Osteocyte (in vitro differentiated cells): ENCODE measurements at places on chromosomes 12 and 14. TPM values are rescaled to one million over a fixed set of nuclear protein-coding genes. Genes with fewer than 3 reads are reported as not detected.

- DNase-seq: no peak
- H3K27me3 ChIP-seq: peaks cover 5% of the 10 kb centered on the region
- no peaks in the 10 kb centered on the region for H3K4me1 ChIP-seq
- no peak overlapping the region for H3K27ac ChIP-seq
- no peaks in the 10 kb centered on the region for H3K36me3 ChIP-seq
Observed at GRCh38 chr12:14577344-14577743, 9.7 kb upstream of the PLBD1 start.

GRCh38 chr14:51208982-51209381 is 31.1 kb upstream of the TMX1 start:
- no peak for DNase-seq
- no peak overlapping the region for H3K4me3 ChIP-seq
- peaks cover 2% of the 10 kb centered on the region for H3K4me1 ChIP-seq
- H3K27ac ChIP-seq: no peak overlapping the region
- peaks cover 43% of the 10 kb centered on the region for H3K27me3 ChIP-seq

The ADCY4 gene
- total RNA-seq: 25.3 and 26.5 TPM in 2 replicates

The HOXC10 gene
- total RNA-seq: not detected in 2 replicates

- no peak overlapping the region for H3K27ac ChIP-seq
- peaks cover 2% of the 10 kb centered on the region for H3K27me3 ChIP-seq
- no peak overlapping the region for H3K4me3 ChIP-seq
Observed at GRCh38 chr14:30420515-30420914, 138.4 kb upstream of the G2E3 start.

DNA sequence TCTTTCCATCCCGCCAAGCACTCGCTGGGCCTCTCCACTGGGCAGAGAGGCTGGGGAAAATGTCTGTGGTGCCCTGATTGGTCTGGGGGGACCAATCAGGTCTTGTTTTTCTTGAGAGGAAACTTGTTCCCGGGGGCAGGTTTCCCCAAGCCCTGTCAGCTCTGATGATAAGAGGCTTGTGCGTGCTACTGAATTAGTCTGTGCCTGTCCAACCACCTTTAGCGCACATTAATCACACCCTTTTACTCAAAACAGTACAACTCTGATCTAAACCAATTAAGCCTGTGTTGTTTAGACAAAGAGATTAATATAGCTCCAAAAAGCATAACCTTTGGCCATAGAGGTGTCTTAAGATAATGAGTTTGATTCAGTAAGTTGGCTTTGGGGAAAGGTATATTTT is 580.4 kb downstream of the VRK1 start:
- DNase-seq: no peak
- no peaks in the 10 kb centered on the region for H3K27me3 ChIP-seq
- H3K4me1 ChIP-seq: no peaks in the 10 kb centered on the region
- H3K36me3 ChIP-seq: no peaks in the 10 kb centered on the region
- no peak overlapping the region for H3K27ac ChIP-seq

- H3K36me3 ChIP-seq: peaks cover 3% of the 10 kb centered on the region
- H3K27ac ChIP-seq: no peak overlapping the region
- H3K4me3 ChIP-seq: no peak overlapping the region
- no peak for DNase-seq
- peaks cover 5% of the 10 kb centered on the region for H3K4me1 ChIP-seq
Observed at GRCh38 chr12:78118036-78118435, 287.3 kb downstream of the NAV3 start.

DNA sequence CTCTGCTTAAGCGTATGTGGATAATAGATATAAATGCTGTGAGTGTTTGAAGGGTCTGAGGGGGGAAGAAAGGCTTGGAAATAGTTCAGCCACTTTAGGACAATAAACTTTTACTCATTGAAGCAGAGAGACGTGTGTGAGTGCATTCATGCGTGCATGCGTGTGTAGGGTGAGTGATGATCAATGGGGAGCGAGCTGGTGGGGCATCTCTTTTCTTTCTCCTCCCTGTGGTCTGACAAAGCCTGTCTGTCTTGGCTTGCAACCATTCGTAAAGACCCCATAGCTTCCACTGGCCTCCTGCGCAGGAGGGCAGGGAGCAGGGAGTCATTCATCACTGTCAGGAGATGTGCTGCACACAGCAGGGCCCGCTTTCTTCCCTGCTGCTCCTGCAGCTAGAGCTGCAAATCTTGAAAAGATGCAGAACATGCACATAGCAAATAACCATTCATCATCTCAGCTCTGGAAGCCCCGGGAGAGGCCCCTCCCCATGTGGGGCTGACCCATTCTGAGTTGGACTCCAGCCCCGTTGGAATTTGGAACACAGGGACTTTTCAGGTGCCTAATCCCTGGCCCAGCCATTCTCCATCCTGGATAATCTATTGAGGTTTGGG is 223.2 kb downstream of the PPM1H start:
- DNase-seq: no peak
- no peak overlapping the region for H3K27ac ChIP-seq
- H3K36me3 ChIP-seq: peaks cover 42% of the 10 kb centered on the region
- H3K4me1 ChIP-seq: peaks cover 54% of the 10 kb centered on the region

DNA sequence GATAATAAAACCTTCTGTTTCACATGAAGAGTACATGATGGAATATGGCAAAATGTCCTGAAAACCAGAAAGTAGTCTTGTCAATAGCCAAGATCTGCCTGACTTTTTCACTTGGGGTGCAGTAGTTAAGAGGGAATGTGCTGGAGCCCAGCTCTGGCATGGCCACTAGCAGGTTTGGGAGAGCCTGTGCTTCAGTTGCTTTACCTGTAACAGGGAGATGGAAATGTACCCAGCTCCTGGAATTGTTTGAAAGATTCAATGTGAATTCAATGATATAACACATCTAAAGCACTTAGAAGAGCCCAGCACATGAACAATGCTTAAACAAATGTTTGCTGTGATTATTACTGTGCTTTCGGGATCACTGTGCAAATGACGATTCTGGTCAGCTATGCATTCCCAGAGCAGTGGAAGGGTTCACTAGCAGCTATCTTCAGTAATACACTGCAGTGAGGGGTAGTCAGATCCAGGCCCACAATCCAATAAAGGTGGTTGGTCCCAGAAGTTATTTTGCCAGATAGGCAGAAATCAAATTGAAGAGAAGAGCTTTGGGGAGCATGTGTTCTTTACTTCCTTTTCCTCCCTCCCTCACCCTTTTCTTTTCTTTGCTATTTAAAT is 224.9 kb downstream of the APAF1 start:
- peaks cover 9% of the 10 kb centered on the region for H3K27me3 ChIP-seq
- H3K36me3 ChIP-seq: no peaks in the 10 kb centered on the region
- no peaks in the 10 kb centered on the region for H3K4me1 ChIP-seq
- no peak for DNase-seq
- H3K27ac ChIP-seq: no peak overlapping the region
- no peak overlapping the region for H3K4me3 ChIP-seq

GRCh38 chr14:104450811-104451401 is 128.7 kb upstream of the C14orf180 start:
- no peaks in the 10 kb centered on the region for H3K4me1 ChIP-seq
- H3K36me3 ChIP-seq: no peaks in the 10 kb centered on the region
- DNase-seq: peak; percentile 80
- no peak overlapping the region for H3K27ac ChIP-seq
- no peak overlapping the region for H3K4me3 ChIP-seq
- peaks cover 23% of the 10 kb centered on the region for H3K27me3 ChIP-seq
